ENCODE measurements at places on chromosomes 7 and 10.

GRCh38 chr7:130352194-130353074 lies 7.8 kb downstream of the CPA5 start:
- DNase-seq = no peak

DNA sequence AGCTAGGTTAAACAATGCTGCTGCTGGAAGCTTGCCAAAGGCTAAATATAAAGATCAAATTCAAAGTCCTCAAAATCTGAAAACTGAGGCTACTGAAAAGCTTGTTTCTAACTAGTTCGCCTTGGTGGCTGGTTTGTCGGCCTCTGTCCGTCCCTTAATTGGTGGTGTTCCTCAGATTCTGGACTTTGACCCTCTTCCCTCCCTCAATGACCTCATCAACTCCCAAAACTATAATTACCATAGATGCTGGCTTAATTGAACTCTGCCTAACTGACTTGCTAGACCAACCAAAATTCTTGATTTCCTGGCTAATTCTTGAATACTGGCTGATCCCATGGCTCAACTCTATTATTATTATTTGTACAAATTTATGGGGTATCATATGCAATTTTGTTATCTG lies 15.6 kb downstream of the ARHGAP21 start:
- no peak for DNase-seq

DNA sequence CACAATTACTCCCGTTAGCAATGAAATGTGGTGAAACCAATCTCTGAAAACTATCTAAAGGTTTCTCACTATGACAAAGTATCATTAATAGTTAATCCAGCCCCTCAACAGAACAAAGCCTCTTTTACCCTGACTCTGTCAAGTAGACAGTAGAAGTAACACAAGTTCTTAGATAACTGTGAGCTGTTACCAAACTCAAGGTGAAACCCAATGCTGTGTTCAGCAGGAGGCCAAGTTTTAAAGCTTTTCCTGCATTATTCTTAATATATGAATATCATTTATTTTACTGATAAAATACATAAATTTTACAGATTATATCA lies 109.1 kb downstream of the SRPK2 start:
- DNase-seq = no peak

DNA sequence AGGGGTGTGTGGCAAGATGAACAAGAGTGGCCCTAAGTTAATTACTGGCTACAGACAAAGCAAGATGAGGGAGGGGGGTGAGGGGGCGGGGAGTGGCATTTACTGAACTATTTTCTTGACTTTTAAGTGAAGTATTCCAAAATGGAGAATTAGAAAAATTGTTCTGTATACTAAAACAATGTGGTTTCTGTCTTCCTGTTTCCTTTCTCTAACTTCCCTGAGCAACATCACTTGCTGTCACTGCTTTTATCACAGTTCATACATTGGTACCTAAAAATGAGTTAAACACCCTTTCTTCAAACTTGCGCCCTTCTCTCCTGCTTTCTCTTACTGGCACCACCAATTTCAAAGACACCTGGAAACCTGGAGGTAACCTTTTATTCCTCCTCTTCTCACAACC lies 21.6 kb downstream of the PDZD8 start:
- DNase-seq = no peak
